ENCODE measurements at places on chromosomes 1 and 21. TPM values are rescaled to one million over a fixed set of nuclear protein-coding genes. Genes with fewer than 3 reads are reported as not detected.

The AMY2A gene
- not detected for polyA plus RNA-seq

The HAO2 gene
- polyA plus RNA-seq = not detected

The GPR25 gene
- not detected for polyA plus RNA-seq

DNA sequence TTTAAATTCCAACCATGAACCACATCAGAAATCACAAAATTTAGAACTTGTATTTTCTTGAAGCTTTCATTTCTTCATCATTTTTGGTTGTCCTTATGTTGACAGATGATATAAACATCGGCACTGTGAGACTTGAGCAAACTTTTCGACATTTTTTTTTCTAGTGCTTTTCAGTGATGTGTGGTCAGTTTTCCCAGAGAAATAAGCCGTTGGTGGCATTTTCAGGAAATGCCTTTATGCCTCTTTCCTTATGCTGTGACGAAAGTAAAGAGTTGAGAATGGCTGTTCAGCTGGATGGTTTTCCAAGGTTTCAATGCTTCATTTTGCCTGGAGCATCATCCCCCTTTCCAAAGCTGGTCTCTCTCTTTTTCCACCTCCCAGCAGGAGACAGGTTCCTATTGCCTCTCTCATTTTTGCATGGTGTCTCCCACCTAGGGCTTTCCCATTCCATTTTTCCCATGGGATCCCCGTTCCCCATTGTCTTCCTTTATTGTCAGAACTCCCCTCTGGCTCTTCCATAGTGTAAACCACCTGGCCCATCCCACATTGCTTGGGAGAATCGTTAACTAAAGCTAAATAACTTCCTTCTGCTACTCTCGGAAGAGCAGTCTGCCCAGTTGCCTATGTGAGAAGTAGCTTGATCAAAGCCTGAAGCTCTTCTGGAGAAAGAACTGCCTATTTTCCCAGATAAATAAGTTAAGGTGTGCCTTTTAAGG lies 61.4 kb upstream of the DYNLT5 start:
- DNase-seq = peak; percentile 42

DNA sequence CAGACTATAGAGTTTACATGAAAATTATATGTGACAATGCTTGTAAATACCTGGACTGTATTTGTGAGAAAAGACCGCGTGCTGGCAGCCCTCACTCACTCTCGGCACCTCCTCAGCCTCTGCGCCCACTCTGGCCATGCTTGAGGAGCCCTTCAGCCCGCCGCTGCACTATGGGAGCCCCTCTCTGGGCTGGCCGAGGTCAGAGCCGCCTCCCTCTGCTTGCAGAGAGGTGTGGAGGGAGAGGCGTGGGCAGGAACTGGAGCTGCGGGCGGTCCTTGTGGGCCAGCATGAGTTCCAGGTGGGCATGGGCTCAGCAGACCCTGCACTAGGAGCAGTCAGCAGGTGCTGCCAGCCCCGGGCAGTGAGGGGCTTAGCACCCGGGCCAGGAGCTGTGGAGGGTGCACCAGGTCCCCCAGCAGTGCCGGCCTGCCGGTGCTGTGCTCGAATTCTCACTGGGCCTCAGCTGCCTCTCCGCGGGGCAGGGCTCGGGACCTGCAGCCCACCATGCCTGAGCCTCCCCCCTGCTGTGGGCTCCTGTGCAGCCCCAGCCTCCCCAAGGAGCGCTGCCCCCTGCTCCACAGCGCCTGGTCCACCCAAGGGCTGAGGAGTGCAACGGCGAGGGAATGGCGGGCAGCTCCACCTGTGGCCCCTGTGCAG lies 482.5 kb downstream of the AGBL4 start:
- no peak for DNase-seq

DNA sequence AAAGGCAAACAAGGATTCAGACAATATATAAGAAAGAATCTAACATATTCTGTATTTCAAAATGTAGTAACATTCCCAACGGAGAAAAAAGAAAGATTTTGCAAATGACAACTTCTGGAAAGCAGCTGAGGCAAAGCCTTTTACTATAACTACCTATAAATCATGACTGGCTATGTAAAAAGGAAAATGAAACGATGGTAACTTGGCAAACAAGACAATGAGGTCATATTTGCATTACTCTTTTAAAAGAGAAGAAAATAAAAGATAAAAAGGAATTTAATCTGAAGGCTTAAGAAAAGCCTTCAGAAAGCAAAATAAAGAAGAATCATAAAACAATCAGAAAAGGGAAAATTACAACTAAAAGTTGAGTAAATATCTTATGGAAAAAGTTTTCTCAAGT lies 25.1 kb upstream of the ASPM start:
- no peak for DNase-seq

GRCh38 chr1:1922956-1923833 lies 4.1 kb upstream of the TMEM52 start:
- no peak for DNase-seq

GRCh38 chr1:230211436-230212145 lies 144.6 kb downstream of the GALNT2 start:
- DNase-seq = no peak

Measured in GM23338 (cell line).